ENCODE measurements at places on chromosomes 1 and 21. TPM values are rescaled to one million over a fixed set of nuclear protein-coding genes. Genes with fewer than 3 reads are reported as not detected.

DNA sequence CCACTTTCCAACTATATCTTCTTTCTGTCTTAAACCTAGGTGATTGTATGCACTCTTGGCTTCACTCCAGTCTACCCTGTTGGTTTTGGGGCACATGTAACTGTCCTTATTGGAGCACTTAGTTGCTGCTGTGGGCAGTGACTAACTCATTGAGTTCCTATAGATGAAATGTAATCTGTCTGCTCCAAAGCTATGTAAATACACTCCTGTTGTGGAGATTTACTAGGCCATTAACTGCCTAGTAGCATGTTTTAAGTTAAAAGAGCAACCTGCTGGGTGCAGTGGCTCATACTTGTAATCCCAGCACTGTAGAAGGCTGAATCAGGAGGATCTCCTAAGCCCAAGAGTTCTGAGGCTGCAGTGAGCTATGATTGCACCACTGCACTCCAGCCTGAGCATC lies 137.6 kb downstream of the ZMYM4 start:
- DNase-seq: no peak

DNA sequence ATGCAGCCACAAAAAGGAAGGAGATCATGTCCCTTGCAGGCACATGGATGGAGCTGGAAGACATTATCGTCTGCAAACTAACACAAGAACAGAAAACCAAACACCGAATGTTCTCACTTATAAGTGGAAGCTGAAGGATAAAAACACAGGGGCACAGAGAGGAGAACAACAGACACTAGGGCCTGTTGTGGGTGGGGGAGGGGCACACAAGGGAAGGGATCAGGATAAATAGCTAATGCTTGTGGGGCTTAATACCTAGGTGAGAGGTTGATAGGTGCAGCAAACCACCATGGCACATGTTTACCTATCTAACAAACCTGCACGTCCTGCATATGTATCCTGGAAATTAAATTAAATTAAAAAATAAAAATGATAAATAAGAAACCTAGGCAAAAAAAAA lies 969.9 kb downstream of the TTLL7 start:
- DNase-seq: no peak

DNA sequence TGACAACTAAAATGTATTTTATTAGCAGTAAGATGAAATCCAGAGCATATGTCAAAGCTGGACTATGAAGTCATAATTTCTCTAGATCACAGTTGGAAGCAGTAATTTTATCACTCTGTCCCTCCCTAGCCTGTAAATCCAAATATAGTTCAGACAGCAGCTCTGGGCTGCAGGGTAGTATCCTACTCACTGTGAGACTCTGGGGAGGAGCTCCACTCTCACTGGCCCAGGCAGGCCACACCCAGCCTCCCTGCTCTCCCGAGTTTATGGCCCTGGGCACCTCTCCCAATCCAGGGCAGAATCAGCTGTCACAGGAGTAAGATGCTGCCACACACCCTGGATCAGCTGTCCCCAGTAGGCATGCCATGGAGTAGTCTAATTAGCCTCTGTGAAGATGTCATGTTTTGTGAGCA lies 131.1 kb downstream of the HLCS start:
- no peak for DNase-seq

- DNase-seq: no peak
Measured at GRCh38 chr1:167499664-167500101, 18.6 kb downstream of the CD247 start.

- DNase-seq: peak; percentile 42
Measured at GRCh38 chr1:27785781-27786455, 12.9 kb downstream of the STX12 start.

GRCh38 chr1:214076708-214077065 lies 88.9 kb downstream of the PROX1 start:
- DNase-seq: no peak

DNA sequence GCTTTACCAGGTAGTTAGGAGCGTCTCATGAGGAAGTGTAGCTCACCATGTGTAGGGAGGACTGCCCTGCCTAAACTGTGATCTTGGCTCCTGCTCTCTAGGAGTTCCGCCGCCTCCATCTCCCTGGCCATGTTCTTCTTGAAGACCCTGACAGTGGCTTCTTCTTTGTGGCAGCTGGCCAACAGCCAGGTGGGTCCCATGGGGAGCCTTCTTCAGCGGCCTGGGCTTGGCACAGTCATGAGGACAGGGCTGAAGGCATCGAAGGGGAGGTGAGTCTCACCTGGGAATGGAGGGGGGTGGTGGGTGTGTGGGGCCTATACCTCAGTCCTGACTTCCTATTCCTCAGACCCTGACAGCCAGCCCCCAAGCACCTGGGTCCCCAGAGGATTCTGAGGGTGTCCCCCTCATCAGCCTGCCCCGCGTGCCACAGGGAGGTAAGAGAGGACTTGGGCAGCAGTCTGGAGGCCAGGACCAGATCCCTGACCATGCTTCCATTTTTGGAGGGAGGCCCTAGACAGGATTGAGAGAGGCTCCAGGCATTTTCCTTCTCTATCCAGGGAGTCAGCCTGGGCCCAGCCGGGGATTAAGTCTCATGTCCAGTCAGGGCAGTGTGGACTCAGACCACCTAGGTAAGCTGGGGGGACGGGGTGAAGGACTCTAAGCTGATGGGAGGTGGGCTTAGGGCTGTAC lies 21.4 kb downstream of the HYI start:
- DNase-seq: no peak

GRCh38 chr1:44672254-44672955 lies 1.9 kb downstream of the TMEM53 start:
- DNase-seq: peak; percentile 75

- peak; percentile 72 for DNase-seq
Measured at GRCh38 chr1:1157914-1158710, 15.6 kb upstream of the TTLL10 start.

DNA sequence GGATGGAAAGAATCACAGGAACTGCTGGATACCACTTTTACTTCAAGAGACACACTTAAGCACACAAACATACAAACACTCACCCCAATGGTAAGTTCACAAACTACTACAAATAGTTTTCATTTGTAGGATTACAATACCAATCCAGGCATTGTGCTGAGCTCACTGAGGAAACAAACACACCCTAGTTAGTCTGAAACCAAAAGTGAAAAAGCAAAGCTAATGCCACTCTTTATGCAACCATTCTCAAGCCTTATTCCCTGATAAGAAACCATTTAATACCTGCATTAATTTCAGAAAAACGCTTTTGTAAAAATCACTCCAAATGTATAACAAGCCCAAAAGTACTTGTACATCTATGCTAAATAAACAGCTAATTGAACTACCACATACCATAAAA lies 38.3 kb downstream of the RNF115 start:
- DNase-seq: no peak

DNA sequence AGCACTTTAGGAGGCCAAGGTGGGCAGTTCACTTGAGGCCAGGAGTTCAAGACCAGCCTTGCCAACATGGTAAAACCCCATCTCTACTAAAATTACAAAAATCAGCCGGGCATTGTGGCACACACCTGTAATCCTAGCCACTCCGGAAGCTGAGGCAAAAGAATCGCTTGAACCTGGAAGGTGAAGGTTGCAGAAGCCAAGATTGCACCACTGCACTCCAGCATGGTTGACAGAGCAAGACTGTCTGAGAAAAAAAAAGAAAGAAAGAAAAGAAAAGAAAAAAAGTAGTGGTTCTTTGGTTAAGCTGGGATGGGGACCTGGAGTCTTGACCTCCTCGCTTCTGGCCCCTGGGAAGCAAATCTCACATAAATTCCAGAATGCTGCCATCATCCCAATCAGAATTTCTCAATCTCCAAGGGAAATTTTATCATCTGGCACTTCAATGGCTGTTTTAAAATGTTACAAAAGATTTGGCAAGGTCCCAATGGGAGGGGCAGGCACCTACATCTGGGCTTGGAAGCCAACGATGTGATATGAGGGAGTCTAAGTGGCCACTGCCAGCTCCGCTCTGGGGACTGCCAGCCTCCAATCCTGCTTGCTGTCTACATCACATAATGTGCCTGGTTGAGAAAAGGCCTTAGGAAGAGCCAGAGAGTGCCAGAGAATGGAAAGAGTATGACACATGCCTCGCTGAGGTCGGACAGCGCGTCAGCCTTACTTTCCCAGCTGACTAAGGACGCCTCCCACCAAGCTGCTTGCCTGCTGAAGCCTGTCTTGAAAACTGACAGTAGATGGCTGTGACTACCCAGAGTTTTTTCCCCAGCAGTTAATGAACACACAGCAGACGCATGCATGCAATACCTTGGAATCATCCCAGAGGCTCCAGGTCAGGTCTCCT lies 42.1 kb upstream of the SRP9 start:
- peak; percentile 90 for DNase-seq

GRCh38 chr1:50880373-50880772 lies 79.7 kb downstream of the FAF1 start:
- DNase-seq: no peak

- DNase-seq: no peak
Measured at GRCh38 chr21:28090546-28090945, 902.1 kb downstream of the LTN1 start.

GRCh38 chr1:35316264-35316663 lies 47.8 kb downstream of the ZMYM4 start:
- DNase-seq: no peak

DNA sequence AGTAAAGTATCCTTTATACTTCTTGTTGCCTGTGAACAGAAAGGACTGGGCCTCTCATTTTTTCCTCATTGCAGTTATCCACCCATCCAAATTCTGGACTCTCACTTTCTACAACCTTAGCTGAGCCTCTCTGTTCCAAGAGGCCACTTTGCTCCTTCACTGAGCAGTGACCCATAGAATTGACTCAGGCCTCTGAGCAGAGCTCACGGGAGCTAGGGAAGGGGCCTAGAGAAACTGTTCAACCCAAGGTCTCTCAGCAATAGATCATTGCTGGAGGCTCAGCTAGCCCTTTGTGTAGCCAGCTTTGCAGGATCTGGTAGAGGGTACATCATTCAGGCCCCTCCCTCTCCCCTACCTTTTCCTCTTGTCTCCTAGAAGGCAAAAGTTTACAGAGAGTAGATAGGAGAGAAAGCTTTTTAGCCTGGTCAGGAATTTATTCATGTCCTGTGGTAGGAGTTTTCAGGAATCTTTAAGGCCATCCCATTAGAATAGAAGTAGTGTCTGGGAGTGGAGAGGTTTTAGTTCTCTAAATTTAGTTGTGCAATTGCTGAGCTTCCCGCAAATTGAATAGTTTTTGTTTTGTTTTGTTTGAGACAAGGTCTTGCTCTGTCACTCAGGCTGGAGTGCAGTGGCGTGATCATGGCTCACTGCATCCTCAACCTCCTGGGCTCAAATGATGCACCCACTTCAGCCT lies 6.7 kb downstream of the INTS3 start:
- DNase-seq: no peak

DNA sequence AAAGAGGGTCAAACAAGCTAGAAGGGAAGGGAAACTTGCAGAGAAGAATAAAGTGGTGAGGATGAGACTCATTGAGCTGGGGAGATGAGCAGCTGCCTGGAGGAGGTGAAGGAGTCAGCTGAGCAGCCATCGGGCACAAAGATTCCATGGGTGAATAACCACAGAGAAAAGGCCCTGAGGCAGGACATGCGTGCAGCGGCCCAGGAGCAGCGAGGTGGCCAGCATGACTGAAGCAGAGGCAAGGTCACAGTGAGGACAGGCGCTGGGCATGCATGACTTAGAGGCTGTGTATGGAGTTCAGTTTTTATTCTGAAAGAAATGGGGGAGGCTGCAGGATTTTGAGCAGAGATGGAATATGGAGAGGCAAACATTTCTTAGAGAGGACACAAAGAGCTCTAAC lies 24.9 kb downstream of the OLFML2B start:
- peak; percentile 33 for DNase-seq

- no peak for DNase-seq
Measured at GRCh38 chr1:160251011-160251410, 11.3 kb downstream of the DCAF8 start.

Gene CDKN2C
- 16.1 TPM for total RNA-seq

Gene CNKSR1
- total RNA-seq: 33.4 TPM

Gene NT5C1A
- not detected for total RNA-seq

Gene ELOVL1
- total RNA-seq: 131 TPM

Gene MPC2
- 68.4 TPM for total RNA-seq

Gene NHLH1
- total RNA-seq: 0.26 TPM

Gene CD247
- not detected for total RNA-seq

Gene FCRL1
- not detected for total RNA-seq

Measured in PC-9 (cell line).